ENCODE measurements at places on chromosomes 1 and 21. TPM values are rescaled to one million over a fixed set of nuclear protein-coding genes. Genes with fewer than 3 reads are reported as not detected.

Gene OR2T33
- total RNA-seq, result not detected

DNA sequence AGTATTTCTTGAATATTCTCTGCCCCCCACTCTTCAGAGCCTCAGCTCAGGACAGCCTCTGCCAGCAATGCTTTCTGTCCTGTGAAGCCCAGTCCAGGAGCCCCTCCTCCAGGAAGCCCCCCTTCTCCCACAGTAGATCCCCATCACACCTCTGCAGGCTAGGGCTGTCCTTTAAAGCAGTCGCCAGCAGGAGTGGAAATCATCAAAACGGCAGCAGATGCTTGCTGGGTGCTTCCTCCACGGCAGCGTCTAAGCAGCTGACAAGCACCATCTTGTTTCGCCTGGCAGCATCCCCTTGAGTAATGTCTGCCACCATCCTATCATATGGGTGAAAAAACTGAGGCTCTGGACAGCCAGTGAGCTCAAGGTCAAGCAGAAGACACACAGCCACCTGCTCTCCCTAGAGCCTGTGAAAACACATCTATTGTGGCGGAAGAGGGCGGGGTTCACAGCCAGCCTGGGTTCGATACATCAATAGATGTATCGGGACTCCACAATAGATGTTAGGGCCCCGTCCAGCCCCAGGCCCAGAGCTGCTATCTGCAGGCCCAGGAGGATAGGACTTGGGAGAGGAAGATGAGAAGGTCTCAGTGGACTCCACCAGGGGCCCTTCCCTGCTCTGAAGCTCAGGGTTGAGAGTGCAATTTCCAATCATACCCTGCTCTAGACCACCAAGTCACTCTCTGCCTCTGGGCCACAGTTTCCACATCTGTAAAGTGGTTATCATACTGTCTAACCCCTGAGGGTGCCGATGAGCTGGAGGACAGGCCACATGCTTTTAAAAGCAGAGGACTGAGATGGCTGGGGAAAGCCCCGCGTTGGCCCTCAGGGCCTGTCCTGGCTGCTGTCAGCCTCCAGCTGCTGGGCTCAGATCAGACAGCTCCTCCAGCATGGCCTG, 17.5 kb downstream of the RUNX3 start:
- DNase-seq, result no peak

Gene PLA2G2C
- not detected for total RNA-seq

DNA sequence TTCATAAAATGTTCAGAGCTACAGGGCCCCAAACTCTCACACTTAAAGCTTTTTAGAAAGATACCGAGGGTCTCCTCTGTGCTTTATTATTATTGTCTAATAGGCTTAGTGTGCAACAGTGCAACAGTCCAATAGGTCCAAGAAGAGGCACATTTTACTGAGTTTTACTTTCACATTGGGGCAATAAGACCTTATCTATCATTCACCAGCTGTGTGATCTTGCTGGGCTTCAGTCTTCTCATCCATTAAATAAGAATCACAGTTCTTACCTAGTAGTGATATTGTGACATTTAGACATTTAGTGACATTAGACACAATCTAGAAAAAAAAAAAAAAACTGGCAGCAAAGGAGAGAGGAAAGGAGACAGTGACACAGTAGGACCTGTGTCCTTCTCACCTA, 175.8 kb upstream of the NFIA start:
- DNase-seq, result no peak

Gene WDR3
- 53.2 TPM for total RNA-seq
